ENCODE measurements at places on chromosomes 6 and 20.

GRCh38 chr6:147779624-147780023, 271.1 kb downstream of the SAMD5 start:
- no peak for DNase-seq

- peak; percentile 57 for DNase-seq
Measured at GRCh38 chr6:19714434-19715166, 122.6 kb upstream of the ID4 start.

DNA sequence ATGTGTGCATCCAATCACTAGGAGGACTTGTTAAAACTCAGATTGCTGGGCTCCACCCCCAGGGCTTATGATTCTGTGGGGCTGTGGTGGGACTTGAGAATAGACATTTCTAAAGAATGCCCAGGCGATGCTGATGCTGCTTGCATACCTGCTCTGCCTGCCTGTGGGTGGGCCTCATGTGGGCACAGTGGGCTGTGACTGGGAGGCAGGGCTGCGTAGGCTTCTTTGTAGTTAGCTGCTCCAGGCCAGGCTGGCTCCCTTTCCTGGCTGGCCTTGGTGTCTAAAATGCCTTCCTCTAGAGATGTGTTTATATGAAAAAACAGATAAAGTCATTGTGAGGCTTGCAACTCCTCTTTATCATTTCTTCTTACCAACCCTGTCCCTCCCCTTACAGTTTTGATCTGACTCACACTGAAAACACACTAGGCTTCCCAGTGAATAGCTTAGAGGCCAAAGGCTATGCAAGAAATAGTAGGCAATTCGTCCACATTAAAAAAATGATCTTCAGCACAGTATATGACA, 495.5 kb upstream of the MAP3K7 start:
- peak; percentile 19 for DNase-seq

- no peak for DNase-seq
Measured at GRCh38 chr20:18416486-18416885, 50.3 kb downstream of the DZANK1 start.

DNA sequence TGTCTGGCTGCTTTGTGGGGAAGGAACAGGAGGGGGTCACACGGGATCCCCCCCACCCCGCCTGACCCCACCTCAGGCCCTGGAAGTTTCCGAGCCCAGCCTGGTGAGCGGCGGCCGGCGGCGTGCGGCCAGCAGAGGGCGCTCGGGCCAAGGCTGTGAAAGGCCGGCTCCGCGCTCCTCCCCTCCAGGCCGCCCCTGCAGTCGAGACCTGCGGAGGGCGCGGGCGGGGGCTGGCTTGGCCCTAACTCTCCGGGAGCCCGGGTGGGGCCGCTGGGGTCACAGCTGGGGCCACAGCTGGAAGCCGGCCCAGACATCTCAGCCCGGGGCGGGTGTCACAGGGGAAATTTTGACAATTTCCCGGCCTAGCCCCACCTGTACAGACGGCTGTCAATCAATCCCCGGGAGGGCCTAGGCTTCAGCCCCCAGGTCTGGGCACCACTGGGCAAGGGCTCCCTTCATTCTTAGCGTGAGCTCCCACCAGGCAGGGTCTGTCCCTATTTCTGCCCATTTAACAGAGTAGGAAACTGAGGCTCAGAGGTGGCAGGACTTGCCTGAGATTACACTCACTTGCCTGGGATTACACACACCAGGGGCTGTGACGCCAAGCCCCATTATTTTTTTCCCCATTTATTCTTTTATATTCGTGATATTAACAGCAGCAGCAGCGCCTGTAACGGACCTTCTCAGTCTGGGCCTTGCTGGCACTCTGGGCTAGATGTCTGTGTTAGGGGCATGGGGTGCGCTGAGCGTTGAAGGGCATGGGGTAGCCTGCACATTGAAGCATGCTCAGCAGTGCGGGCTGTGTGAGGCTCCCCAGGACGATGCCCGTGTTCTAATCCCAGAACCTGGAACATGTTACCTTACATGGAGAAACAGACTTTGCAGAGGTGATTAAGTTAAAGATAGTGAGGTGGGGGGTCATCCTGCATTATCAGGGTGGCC, 23.0 kb downstream of the ZBP1 start:
- peak; percentile 16 for DNase-seq

- DNase-seq, result no peak
Measured at GRCh38 chr6:1315560-1316386, 3.9 kb downstream of the FOXQ1 start.

GRCh38 chr6:57158658-57159057, 13.5 kb upstream of the BAG2 start:
- no peak for DNase-seq

DNA sequence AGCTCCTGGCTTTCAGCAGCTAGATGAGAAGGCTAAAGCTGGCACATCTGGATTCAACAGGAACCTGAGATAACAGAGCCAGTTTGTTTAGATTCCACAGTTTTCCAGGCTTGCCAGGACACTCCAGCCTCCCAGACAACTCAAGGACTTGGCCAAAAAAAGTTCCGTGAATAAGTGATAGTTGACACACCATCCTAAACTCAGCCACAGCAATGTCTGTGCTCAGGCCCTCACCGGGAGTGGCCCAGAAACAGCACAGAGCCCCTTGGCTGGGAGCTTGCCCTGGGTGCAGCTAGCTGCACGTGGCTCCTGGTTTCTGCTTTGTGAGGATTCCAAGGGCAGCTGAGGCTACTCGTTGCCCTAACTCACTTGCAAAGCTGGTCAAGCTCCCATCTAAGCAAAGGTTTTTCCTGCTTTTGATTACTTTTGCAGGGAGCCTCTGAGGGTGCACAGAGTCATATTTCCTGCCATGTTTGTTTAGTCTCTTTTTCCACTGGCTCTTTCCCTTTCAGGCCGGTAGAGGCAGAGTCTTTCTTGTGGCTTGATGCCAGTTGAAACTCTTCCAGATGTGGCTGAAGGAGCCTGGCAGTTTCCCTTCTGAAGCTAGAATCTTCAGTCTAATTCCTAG, 118.3 kb upstream of the ECI2 start:
- no peak for DNase-seq

- DNase-seq, result no peak
Measured at GRCh38 chr20:35831029-35831428, 59.2 kb downstream of the PHF20 start.

DNA sequence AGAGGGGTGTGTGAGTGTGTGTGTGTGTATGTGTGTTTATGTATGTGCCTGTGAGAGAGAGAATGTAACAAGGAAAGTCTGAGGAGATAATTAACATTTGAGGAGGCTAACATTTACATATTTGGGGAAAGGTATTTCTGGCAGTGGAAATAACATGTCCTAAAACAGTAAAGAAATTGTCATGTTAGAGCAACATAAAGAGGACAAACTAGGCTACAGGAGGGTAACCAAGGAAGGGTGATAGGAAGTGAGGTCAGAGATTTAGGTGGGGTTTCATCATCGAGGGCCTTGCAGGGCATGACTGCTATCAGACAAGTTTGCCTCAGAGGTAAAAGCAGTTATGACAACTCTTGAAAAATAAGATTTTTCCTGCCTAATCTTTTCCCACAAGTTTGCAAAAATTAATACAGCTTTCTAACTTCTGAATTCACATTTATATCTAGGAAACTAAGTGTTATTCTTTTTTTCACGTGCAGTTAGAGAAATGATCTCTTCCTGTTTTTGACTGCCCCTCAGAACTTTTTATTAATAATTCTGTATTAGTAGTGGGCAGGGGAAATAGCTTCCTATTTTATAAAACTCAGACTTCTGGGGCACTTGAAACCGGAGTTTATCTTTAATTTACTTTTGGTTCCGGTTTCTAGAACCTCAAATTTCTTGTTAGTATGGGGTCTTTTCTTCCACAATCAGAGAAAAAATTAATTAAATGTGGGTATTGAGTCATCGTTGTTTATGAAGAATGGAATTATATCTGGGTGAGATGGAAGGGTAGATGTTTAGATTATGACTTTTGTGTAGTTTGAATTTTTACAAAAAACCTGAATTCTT, 30.5 kb upstream of the RHAG start:
- DNase-seq, result no peak

GRCh38 chr20:35463455-35464300, 8.3 kb downstream of the CEP250 start:
- peak; percentile 91 for DNase-seq

GRCh38 chr6:161575523-161576254, 301.8 kb upstream of the AGPAT4 start:
- no peak for DNase-seq

DNA sequence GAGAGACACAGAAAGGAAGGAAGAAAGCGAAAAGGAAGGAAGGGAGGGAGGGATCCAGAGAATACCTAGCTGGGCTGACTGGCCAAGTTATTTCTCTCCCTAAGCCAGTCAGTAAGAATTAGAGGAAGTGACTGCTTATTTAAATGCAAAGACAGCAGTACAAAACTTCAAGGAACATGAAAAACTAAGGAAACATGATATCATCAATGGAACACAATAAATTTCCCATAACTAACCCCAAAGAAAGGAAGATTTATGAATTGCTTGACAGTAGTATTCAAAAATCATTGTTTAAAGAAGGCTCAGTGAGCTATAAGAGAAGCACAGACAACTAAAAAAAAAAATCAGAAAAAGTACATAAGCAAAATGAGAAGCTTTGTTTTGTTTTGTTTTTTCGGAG, 252.3 kb upstream of the SASH1 start:
- no peak for DNase-seq

DNA sequence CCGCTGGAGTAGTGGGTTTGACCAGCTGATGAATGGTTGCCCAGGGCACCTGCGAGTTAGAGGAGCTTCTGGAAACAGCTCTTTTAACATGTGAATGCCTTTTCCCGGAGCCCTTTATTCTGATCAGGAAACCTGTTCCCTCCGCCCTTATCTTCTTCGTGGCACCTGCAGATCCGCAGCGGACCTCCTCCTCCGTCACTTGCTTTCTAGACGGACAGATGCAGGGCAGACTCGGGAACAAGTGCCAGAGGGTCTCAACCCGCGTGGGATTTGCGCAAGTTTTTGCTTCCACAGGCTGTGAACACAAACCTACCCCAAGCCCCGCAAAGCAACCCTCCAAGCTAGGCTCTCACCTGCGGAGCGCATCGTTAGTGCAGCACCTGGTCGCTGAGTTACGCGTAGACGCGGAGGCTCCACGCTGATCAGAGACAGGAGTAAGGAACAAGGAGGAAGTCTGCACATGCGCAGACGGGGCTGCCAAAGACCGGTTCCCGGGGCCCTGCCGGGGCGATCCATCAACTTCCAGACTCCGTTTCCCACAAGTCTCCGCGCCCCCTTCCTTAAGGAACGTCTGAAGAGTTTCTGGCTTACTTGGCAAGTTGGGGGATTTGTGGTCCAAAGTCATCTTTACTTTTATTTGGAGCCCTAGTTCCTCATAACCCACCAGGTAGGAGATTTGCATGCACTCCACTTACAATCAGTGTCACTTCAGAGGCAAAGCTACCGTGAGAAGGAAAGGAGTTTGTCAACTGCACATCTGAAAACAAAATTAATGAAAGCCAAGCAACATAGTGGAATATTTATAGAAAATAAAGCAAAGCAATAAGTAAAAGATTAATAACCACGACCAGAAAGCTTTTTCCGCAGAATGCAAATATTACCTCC, 52.7 kb upstream of the ELMO2 start:
- peak; percentile 67 for DNase-seq

- no peak for DNase-seq
Measured at GRCh38 chr6:22294301-22294700, 2.5 kb downstream of the PRL start.

GRCh38 chr6:122995921-122996793, at the start of gene CLVS2:
Gene CLVS2 (plus strand): TSS chr6:122996235. CDS start chr6:122997778, 1,543 bp downstream.
- DNase-seq, result peak; percentile 84

DNA sequence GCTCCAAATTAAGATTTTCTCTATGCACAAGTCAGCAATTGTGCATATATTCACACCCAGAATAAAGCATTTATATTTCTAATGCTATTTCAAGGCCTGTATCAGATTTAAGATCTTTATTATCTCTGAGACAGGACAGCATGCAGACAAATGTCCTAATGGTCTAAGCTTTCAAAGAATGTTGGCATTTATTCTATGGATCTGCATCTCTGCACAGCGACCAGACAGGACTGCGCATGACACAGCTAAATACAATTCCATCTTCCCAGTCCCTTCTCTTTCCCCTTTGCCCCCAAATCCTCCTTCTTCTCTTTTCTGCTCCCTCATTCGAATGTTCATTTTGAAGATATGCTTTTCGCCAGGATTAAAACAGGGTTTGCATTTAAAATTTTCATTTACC, 478.5 kb downstream of the PKHD1 start:
- no peak for DNase-seq

DNA sequence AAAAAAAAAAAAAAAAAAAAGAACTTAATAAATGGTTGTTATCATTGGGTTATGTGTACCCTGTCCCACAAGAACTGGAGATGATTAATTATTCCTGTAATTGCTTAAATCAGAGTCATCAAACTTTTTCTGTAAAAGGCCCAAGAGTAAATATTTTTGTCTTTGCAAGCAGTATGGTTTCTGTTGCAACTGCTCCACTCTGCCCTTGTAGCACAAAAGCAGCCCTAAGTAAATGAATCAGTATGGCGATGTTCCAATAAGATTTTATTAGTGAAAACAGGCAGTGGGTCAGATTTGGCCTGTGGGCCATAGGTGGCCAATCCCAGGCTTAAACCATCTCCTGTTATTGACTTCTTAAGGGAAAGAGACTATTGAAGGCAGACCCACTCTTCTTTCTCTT, 252.7 kb downstream of the TSHZ2 start:
- no peak for DNase-seq

DNA sequence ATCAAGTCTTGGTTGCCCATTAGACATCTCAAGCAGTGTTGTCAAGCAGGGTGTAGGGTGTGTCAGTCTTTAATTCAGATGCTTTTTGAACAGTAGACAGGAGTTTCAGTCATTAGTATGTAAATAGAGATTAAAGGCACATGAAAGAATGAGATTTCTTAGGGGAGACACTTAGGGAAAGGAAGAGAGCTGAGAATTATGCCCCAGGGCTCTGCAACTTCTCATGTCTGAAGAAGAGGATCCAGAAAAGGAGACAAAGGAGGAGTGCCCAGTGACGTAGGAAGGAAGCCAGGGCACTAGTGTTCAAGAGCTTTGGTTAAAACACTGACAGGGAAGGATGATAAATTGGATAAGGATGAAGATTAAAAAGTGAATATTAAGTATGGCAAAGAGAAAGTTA, 569.7 kb downstream of the NKAIN2 start:
- no peak for DNase-seq

- DNase-seq, result no peak
Measured at GRCh38 chr6:11692451-11693376, 85.9 kb downstream of the ADTRP start.

GRCh38 chr6:39901670-39902069, 32.6 kb downstream of the MOCS1 start:
- no peak for DNase-seq

DNA sequence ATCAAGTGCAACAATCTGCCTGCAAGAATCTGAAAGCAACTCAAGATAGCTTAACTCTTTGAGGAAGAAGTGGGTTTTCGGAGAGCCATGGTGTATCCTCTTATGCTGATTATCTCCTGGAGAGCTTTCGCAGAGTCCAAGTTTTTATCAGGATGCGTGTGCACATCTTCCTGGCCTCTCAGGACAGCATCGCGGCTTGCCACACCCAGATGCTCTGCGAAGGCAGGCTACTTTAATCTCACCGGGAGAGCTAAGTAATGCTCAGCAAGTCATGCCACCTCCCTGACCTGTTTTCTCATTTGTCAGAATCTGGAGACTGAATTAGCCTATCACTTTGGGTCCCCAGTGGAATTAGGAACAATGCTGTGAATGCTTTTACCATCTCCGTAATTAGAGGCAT, 52.9 kb downstream of the TTI1 start:
- no peak for DNase-seq

- DNase-seq, result peak; percentile 51
Measured at GRCh38 chr6:170166511-170167122, 124.3 kb downstream of the DLL1 start.

Measured in cerebellar cortex (tissue), 1 donor.